ENCODE measurements at places on chromosomes 1 and 21.
A peak's percentile ranks its signal among the peaks of the same experiment; 100 is the strongest.

DNA sequence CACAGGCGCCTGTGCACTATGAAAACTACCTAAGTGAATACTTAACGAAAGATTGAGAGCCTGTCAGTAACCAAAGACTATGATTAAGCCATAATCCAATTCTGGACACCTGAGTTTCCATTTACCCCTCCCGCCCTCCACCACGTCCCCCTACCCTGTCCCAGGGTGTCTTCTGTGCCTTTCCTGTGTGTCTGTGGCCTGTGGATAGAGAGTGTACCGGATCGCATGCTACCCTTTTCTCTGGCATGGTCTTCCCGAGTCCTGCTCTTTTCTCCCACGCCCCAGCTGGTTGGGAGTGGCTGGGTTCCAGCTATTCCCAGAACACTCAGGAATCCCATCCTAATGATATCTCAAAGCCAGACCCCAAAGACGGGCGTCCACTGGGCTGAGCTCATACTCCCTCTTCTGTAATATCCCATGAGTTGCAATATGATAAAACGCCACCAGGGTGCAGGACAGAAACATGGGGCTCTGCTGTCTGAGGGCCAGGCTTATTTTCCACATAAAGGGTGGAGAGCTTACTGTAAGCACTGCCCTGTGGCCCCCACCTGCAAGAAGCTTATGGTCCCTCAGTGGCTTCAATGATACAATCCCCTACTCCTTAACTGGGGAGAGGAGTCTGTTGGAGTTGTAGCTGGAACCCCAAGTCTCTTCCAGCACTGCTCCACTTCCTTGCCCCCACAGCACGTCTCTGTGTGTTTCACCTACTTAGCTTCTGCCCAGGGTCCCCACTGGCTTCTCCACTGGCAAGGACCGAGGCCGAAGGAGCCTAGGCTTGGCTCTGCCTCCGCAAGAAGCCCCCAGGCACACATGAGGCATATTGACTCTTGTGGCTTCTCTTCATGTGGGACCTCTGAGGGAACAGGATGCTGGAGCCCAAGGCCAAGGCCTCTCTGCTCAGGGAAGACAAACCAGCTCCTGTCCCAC is 17.6 kb upstream of the ALX3 start:
- no peak for DNase-seq

- DNase-seq = no peak
Measured at GRCh38 chr1:48061162-48062136, 64.3 kb upstream of the TRABD2B start.

DNA sequence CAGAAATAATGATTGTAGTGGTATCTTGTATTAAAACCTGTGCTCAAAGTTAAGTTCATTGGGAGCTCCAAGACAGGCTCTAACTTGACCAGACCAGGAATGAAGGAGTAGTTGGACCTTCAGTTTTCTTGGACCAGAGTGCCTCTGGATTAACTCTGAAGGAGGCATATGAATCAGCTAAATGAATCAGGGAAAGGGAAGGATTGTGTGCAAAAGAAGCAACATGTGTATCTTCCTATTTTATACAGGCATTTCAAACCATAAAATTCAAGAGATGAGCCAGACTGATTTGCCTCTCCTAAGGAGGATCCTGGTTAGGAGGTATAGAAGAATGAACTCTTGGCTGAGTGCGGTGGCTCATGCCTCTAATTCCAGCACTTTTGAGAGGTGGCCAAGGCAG is 71.4 kb downstream of the CC2D1B start:
- no peak for DNase-seq

DNA sequence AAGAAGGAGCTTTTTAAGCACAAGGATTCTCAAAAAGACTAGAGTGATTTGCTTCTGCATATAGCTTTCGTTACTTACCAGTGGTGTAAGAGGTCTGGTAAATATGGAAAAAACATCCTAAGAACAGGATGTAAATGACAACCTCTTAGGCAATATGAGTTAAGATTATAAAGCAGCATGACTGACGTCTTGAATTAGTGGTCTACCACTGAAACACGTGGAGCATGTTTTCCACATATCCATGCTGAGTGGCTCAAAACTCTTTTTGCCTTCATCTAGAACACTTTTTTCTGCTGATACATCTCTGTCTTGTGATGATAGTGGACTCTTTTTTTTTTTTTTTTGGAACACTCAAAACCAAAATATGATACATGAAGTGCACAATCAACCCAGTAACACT is 44.6 kb downstream of the RCAN1 start:
- no peak for DNase-seq

DNA sequence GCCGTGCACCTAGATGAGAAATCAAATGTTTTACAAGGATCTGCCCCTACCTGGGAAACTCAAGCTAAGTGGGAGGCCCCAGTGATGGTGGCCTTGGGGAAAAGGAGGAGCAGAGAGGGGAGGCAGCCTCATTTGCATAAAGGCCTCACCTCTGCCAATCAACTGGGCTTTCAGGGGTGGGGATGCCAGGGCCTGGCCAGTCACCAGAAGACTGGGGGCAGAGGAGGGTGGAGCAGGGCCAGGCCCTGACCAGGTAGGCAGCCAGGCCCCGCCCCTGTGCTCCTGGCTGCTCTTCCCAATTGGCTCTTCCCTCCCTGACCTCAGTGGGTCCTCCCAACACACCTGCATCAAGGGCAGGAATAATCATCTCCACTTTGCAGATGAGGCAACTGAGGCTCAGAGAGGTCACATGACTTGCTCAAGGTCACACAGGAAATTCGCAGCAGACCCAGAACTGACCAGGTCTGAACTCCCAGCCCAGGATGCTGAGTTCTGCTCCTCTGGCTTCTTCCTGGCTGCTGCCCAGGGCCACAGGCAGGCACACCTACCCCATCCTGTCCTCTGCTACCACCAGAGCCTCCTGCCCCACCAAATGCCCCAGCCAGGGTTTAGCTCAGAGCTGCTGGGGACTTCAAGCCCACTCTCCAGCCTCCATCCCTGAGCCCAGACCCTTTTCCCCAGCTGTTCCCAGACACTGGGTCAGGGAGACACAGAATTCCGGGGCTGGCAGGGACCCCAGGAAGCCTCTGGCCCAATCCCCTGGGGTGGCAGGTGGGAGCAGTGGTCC is 677.9 kb downstream of the MATN1 start:
- DNase-seq = no peak

DNA sequence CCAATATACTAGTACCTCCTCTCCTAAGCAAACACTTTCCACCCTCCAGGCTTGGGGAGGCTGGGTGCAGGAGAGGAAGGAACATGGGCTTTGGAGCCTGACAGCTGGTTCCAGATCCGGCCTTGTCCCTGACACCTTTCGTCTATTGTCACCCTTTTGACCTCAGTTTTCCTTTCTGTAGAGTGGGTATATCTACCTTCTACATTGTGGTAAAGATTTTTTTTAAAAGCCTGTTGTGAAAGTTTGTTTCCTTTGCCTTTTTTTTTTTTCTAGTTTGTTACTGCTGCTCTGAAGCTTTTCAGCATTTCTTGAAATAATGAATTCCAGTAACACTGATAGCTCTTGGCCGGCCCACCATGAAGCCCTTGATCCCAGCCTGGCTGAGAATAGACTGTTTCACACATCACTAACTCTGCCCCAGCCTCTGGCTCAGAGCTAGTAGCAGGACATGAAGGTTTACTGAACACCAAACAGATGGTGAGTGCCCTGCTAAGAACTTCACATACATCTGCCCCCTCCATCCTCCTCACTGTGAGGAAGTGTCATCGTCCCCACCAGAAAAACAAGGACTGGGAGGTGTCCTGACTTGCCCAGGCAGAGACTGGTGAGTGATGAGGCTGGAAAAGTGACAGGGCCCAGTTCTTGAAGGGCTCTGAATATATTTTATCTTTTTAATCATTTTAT is 33.0 kb upstream of the ID3 start:
- no peak for DNase-seq

DNA sequence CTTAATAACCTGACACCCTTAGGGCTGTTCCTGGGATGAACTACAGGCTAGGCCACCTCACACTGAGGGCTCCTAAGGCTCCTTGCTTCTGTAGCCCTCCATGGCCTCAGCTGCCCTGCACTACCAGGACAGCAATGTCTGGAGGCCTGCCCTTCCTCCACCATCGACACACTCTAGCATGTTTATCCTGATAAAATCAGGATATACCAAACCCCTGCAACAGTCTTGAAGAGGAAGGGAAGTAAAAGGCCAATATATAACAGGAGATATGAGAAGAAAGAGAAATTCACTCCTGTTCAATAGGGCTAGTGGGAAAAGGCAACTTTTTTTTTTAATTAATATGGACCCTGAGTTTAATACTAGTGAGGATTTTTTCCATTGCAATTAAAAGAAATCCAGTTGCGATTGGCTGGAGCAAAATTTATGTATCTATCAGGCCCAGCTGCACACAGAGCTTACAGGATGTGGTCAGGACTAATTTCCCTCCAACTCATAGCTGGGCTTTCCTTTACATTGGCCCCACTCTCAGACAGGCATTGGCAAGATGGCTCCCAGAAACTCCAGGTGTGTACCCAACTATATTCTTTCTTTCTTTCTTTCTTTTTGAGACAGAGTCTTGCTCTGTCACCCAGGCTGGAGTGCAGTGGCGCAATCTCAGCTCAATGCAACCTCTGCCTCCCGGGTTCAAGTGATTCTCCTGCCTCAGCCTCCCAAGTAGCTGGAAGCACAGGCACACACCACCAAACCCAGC is 13.5 kb upstream of the ATP2B4 start:
- peak; percentile 18 for DNase-seq

DNA sequence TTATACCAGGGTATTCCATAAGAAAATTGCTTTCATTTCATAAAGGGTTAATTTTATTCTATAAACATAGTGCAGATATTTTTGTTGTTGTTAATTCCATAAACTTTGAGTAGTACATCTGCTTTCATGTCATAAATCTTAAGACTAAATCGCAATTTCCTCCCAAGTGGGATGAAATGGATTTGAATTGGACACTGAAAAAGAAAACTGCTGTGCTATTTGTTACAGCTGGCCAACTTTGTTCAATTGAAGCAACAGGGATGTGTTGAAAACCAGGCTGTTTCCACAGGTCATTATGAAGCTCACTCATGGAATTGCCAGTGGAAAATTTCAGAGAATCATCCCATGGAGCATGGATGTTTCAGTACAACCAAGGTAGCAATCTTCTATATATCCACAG is 252.5 kb upstream of the RGS18 start:
- no peak for DNase-seq

- no peak for DNase-seq
Measured at GRCh38 chr1:170669586-170670530, 5.9 kb downstream of the PRRX1 start.

- no peak for DNase-seq
Measured at GRCh38 chr1:9561429-9561828, 22.2 kb downstream of the SLC25A33 start.

GRCh38 chr1:201119206-201120197 is 7.3 kb upstream of the CACNA1S start:
- DNase-seq = no peak

GRCh38 chr1:179937668-179938254 is 16.8 kb upstream of the CEP350 start:
- no peak for DNase-seq

- DNase-seq = no peak
Measured at GRCh38 chr1:247358920-247359319, 27.3 kb upstream of the ZNF496 start.

DNA sequence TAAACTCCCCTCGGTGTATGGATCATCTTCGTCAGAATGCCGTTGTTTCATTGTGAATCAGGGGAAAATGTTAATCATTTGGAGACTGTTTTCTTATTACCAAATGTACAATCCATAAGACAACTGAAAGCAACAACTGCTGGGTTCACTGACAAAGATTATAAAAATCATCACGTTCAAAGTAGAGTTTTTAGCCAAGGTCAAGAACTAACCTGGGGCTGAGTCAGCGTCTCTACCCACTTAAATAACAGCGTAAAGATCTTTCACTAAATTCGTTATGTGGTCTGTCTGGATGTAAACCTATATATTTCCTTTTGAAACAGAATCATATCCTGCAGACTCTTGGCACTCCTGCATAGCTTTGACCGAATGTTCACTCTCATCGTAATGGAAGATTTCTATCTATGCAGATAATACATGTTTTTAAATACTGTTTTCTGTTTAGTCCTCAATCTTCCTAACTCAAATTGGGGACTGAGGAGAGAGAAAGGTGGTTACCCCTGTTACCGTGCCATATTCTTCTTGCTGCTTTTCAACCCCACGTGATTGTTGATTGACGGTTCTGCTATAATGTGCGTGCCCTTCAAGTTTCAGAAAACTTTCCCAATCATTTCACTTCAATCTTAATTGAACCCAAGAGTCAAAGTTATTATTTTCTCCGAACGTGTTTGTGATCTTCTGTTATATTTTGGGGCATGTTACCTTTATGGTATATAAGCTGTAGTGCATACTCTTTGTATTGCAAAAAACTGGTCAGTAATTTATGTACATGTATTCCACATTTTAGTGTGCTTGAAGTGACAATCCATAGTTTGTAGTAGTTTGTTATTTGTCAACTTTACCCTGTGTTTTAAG is 15.6 kb upstream of the NCMAP start:
- no peak for DNase-seq

DNA sequence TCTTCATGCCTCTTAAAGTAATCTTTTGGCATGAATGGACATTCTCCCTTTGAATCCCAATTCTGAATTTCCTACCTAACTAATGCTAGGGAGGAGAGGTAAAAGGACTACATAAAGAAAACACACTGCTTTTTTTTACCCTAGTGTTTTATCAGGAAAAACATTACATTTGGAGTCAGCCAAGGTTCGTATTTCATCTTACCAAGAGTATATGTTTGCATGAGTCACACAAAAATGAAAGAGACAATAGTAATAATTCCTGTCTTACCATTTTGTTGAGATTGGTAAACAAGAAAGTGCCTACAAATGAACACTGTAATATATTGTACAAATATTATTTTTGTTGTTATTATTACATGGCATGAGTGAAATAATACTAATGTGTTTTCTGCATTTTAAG is 112.9 kb upstream of the WARS2 start:
- no peak for DNase-seq

- no peak for DNase-seq
Measured at GRCh38 chr1:228994676-228995594, 259.7 kb downstream of the RHOU start.

GRCh38 chr1:22747021-22747734 is 36.5 kb downstream of the EPHB2 start:
- DNase-seq = no peak

DNA sequence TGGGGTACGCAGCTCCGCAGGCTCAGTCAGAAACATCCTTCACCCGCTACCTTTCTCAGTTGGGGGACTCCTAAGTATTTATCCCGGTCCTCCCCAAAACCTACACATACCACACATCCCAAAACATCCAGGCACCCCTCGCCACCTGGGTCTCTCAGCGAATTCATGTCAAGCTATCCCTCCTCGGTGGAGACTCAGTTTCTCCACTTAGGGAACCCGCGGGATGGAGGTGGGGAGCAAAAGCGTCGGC is 1.3 kb upstream of the ZBTB7B start:
- no peak for DNase-seq

- DNase-seq = no peak
Measured at GRCh38 chr1:151197863-151198253, 494 bp upstream of the PIP5K1A start.

Measured in bone marrow (tissue), 2 donors.